ENCODE measurements at places on chromosomes 11 and 22.

DNA sequence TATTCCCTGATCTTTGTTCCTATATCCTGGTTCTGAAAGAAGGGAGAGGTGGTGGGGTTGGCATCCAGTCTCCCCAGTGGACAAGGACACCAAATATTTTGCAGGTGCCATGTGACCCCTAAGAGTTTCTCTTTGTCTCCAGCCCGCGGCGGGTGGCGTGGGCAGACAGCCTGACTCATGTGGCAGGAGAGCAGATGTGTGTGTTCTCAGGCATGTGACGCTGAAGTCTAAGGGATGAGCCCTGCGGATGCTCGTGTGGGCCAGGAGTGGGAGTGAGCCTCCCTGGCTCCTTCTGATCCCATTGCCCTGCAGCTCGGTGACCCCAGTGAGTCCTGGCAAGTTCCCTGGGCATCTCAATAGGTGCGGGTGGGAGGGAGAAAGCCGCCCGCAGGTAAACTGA lies 94.8 kb upstream of the TBCEL start:
- DNase-seq, result no peak

DNA sequence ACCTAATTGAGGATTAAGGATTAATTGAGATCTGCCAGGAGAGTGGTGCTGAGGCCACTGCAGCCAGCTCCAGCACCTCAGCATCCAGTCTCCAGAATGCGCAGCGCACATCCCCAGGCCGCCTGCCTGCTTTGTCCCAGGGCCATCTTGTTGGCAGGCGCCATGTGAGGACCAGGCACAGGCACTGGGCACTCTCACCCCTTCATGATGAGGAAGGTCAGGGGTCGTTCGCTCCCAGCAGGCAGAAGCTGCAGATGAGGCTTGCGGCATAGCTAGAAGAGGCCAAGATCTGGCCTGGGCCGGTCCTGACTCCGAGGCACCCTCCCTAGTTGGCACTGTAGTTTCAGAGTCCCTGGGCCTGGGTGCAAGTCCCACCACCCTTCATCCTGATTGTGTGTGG lies 6.4 kb downstream of the CABP2 start:
- no peak for DNase-seq

DNA sequence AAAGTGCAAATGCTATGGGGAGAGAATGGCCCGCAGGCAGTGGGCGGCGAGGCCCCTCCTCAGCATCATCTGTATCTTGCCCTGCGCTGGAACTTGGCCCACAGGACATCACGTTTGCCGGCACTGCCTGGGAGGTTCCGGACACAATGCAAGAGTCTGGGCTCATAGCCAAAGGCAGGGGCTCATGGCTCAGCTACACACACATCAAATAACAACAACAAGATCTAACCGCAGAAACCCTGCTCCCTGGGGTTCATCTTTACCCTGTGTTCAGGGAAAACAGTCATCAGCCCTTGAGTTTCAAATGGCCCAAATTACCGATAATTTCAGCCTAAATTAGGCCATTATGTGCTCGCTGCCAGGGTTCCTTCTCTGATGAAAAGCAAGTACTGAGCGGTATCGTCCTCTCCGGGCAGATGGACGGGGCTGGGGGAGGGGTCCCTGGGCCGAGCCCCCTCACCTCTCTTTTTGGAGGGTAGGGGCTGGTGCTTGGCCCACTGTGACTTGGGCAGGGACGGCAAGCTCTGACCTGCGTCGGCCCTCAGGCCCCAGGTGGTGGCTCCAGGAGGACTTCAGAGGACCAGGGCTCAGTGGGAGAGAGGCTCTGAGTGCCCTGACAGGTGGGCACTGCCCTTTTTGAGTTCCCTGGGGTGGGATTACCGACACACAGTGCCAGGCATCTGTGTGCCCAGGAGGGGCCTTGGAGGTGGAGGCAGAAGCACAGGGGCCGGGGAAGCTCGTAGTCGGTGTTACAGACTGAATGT lies 25.0 kb upstream of the GAL start:
- peak; percentile 37 for DNase-seq

DNA sequence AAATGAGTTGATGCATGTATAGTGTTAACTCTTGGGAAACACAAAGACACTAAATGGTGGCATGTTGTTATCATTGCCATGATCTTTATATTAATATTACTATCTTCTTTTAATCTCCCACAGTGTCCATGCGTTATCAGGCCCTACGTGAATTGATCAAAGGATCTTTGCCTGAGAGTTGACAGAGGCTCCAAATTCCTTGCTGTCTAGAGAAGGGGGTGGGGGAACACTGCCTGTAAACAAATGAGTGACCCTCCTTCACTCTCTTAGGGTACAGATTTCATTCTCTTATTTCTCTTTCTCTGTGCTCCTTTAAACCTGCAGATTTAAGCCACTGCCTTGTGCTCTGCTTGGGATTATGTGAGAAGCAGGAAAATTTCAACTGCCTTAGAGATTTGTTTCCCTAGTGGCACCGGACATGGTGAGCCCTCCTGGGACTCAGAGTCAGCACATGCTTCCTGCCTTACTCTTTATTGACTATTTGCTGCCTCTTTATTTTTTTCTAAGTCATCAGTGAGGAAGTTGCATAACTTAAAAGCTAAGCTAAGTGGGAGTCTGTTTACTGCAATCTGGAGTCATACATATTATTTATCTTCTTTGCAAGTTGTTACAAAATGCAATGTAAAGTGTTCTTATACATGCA lies 122.9 kb downstream of the MAML2 start:
- DNase-seq, result no peak

Measured in gastrocnemius medialis (tissue), 4 donors.